ENCODE measurements at places on chromosomes 16 and 17.

DNA sequence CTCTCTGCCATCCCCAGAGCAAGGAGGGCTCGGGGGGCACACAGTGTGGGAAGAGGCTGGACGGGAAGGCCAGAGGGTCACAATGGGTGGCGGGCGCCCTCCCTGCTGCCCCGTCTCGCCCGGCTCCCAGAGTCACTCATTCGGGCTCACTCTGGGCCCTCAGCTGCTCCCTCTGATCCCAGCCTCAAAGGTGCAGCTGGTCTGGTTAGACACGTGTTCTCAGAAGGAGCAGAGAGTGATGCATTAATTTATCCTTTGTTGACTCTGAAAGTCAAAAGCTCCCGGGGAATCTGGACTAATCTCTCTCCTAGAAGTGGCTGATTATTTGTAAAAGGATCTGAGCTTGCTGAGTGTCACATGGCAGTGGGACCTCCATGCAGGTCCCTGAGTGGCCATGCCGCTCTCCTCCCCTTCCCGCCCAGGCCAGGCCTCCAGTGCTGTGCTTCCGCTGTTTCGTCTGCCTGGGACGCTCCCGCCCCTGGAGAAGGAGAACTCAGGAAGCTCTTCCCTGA is 87.5 kb downstream of the SEC14L1 start:
- DNase-seq: no peak

DNA sequence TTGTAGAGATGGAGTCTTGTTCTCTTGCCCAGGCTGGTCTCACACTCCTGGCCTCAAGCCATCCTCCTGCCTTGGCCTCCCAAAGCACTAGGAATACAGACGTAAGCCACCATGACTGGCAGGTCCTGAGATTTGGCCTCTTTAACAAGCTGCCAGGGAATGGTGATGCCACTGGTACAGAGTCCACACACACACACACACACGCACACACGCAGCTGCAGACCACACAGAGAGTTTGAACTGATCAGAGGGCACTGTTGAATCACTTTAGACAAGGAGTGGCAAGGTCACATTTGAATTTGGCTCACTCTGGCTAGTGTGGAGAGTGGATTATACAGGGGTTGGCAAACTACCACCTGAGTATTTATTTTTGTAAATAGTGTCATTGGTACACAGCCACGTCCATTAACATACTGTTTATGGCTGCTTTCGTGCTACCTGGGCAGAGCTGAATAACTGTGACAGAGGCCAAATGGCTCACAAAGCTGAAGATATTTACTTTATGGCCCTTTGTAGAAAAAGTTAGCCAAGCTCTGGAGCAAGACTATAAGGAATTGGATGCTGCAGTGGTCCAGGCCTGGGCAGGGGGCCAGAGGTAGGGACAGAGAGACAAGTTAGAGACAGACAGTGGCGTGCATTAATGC is 9.9 kb downstream of the ITPRIPL2 start:
- no peak for DNase-seq

DNA sequence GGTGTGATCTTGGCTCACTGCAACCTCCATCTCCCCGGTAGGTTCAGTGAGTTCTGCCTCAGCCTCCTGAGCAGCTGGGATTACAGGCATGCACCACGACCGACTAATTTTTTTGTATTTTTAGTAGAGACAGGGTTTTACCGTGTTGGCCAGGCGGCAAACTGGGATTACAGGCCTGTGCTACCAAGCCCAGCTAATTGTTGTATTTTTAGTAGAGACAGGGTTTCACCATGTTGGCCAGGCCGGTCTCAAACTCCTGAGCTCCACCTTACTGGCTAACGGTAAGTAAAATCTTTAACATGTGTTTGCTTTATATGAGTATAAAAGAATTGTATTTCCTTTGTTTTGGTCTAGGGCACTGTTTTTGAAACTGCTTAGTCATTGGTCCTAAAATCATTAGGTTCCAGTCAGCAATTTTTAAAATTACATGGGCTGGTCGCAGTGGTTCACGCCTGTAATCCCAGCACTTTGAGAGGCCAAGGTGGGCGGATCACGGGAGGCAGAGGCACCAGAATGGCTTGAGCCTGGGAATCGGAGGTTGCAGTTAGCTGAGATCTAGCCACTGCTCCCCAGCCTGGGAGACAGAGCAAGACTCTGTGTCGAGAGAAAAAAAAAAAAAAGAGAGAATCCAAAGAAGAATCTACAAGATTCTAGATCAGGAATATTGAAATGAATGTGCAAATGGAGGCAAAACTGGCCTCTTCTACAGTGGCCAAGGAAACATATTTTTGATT is 3.6 kb downstream of the FLYWCH1 start:
- no peak for DNase-seq

GRCh38 chr17:40333781-40334448 is 24.9 kb downstream of the RARA start:
- DNase-seq: no peak

GRCh38 chr17:30248786-30249185 is 13.3 kb upstream of the SLC6A4 start:
- no peak for DNase-seq

DNA sequence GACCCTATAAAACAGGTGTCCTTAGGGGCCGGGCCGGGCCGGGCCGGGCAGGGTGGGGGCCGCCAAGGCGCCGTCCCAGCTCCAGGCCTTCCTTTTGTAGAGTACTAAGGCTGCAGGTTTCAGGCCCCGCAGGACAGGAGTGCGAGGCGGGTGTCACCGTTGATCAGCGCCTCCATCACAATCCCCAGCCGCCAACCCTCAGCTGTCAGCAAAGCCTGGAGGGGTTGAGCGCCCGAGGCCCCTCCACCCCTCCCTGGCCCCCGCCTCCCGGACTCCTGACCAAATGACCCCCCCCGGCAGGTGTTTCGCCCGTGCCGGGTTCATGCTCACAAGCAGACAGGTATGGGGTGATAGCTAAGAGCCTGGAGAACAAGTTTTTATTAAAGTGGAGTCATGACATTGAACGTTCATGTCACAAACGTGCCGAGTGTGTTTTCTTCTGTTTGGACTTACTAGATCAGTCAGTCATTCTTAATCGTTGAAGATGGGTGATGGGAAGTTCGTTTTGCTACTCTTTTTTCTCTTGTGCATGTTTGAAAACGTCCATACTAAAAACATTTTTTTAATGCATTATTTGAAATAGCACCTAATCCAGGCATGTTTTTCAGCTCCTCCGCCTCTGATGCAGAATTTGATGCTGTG is 534 bp downstream of the ARL2BP start:
- DNase-seq: no peak

GRCh38 chr16:13938480-13938879 is 18.5 kb downstream of the ERCC4 start:
- no peak for DNase-seq

DNA sequence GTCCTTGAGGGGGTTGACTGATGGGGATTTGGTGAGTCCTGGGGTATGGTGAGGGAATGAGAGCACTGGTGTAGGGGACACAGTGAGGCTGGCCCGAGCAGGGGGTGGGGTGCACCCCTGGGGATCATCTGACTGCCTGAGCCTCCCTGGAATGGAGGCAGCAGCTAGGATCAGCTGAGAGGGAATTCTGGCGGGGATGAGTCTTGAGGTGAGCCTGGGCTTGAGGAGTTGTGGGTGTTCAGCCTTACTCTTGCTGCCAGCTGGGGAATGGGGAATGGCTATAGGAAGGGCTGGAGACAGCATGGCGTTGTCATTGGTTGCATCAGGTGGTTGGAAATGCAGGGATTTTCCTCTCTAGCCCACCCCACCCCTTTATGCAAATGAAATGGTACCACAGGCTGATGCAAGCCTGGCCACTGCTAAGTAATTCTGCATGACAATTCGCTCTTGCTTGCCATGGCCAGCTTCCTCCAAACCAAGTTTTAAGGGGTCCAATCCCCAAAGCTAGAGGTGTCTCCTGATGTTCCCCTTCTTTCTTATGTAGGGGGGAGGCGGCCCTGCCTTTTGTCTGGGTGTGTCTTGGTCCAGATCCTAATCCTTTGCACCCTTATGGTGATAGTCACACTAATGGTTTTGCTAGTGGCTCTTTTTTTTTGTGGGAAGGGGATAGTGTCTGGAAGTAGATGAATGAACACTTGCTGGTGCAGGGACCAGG is 7.5 kb downstream of the NFE2L1 start:
- no peak for DNase-seq

- DNase-seq: no peak
Measured at GRCh38 chr17:62076864-62077788, 12.0 kb upstream of the MED13 start.

- no peak for DNase-seq
Measured at GRCh38 chr17:68288804-68289203, 2.1 kb downstream of the SLC16A6 start.

- DNase-seq: no peak
Measured at GRCh38 chr17:45008216-45008615, 40.1 kb upstream of the C1QL1 start.

DNA sequence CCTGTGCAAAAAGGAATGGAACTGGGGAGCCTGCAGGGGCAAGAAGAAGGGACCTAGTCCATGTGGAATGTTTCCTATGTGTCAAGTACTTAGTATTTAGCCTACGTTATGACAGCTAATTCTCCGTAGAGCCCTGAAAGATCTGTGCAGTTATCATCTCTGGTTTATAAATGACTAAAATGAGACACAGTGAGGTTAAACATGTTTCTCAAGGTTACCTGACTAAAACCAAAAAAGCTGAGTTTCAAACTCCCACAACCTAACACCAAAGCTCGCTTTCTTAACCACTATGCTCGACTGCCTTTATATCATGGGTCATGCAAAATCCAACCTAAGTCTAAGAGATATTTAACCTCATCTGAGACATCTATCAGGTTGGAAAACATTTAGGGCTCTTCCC is 53.3 kb upstream of the CCL2 start:
- DNase-seq: no peak

DNA sequence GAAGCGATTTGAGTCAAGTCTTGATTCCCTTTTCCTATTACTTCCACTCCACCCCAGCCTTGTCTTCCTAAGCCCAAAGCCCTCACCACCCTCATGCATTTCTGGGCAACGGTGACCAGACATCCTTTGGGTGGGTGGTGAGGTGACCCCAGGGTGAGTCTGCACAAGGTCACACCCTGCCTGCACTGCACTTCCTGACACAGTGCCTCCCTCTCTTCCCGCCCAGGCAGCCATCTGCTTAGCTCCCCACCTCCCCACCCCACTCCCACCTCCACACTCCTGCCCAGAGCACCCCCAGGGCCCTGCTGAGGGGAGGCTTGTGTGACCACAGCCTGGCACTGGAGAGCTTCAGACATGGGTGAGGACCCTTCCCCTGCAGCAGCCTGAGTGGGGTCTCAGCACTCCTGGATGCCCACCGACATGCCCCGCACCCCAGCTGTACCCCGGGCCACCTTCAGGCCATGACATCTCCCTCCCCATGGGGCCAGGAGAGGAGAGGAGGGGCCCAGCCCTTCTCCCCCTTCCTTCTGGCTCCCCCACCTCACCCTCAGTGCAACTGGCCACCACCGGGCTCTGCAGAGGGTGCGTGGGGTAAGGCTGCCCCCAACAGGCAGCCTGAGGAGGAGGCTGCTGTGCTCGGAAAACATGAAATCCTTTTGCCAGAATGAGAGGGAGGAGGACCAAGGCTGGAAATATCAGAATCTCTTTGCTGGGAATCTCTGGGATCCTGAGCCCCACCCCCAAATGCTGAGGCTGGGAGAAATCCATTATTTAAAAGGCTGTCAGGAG is 68.6 kb downstream of the CCT6B start:
- DNase-seq: peak; percentile 37

Measured in GM12891 (cell line).